ENCODE measurements at places on chromosomes 7 and 10. TPM values are rescaled to one million over a fixed set of nuclear protein-coding genes. Genes with fewer than 3 reads are reported as not detected.
A peak's percentile ranks its signal among the peaks of the same experiment; 100 is the strongest.

Gene PTPN20
- 0.38 TPM for total RNA-seq

DNA sequence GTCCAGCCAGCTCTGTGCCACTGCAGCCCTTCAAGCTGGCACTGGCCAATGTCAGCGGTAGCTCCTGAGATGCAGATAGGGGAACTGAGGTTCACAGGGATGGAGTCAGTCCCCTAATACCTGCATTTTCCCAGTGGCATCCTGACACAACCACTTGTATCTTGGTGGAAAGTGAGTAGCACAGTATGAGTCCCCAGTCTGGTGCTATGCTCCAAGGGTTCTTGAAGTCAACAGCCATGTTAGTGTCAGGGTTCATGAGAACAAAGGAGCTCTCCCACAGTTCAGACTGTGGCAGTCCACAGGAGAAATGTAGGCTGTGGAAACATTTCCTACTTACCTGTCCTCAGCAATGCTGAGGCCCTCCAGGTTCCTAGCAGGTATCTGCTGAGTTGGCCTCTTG lies 115.5 kb downstream of the ZNF736 start:
- DNase-seq: no peak

- no peak for DNase-seq
Measured at GRCh38 chr10:61410353-61411070, 42.7 kb downstream of the TMEM26 start.

Gene FRMPD2
- not detected for total RNA-seq

GRCh38 chr7:145497911-145498525 lies 618.6 kb upstream of the CNTNAP2 start:
- no peak for DNase-seq

DNA sequence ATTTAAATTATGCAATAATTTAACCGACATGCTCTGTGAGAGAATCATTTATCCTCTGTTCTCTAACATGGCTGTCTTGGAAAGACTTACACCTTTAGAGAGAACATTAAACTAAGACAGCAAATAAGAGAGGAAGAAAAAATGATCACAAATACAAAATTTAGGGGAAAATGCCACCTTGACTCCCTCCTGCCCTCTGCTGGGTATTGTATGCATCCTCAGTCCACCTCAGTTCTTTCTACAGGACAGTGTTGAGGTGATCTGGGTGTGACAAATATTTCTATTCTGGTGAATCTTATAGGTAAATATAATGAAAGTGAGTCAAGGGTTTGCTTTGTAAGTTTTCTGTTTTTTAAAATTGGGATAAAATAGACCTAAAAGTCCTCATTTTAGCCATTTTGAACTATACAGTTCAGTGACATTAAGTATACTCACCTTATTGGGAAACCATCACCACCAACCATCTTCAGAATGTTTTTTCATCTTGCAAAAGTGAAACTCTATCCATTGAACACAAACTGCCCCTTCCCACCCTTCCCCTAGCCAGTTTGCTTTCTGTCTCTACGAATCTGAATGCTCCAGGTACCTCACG lies 61.5 kb upstream of the ELMO1 start:
- DNase-seq: peak; percentile 26

DNA sequence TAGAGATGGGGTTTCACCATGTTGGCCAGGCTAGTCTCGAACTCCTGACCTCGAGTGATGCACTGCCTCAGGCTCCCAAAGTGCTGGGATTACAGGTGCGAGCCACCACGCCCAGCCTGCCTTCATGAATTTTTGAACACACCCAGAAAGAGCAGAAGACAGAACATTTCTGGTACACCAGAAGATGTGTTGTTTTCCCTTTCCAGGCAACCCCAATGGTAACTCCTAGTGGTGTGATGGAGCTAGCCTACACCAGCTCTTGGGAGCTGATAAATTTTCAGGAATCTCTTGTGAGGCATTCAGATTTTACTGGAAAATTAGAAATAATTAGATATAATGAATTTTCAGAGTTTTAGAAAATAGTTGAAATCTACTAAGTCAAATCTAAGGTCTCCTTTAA lies 904 bp upstream of the CCDC7 start:
- DNase-seq: no peak

GRCh38 chr10:75838486-75838885 lies 407.1 kb downstream of the LRMDA start:
- DNase-seq: no peak

Gene IFIT1
- 71.6 TPM for total RNA-seq
